ENCODE measurements at places on chromosomes 16 and 17.

DNA sequence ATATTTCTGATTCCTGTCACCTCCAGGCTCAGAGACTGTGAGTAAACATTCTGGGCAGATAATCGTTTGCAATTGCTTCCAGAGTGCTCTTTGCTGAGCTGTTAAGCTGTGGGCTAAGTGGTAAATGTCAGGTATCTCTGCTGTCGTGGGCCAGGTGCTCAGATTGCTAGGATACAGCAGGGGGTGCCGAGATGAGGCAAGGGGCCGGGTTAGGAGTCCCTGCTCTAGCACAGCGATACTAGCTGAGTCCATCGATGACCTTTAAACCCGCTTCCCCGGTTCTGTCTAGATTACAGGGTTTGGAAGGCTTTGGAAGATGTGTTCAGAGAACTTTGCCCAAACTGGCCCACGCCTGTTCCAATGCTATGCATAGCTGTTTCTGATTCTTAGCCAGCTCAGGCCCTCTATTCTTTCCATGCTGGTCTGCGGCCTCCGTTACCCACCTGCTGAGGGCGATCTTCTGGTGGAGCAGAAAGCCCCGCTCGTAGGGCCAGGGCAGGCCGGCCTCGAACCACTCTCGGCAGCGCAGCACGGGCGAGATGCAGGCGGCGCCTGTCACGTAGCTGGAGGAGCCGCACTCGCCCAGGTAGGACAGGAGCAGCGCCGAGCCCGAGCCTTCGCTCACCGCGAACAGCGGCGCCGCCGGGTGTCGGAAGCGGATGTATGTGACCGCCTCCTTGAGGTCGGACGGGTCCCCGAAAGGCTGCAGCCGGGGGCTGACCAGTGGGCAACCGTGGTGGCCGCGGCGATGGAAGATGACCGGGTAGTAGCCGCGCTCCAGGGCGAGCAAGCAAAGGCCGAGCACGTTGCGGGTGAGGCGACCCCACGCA lies 979 bp downstream of the ABHD15 start:
- DNase-seq: no peak

- no peak for DNase-seq
Observed at GRCh38 chr16:23244122-23244521, 58.0 kb upstream of the SCNN1B start.

DNA sequence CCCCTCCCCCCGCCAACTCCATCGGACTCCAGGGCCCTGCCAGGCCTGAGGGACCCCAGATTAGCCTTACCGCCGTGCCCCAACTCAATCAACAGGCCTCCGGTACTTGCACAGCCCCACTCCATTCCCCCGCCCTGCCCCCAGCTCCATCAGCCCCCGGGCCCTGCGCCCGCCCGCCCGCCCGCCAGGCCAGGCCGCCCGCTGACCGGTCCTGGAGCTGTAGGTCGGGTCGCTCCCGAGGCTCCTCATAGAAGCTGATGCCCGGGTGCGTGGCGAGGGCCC lies 308 bp downstream of the GTF3C1 start:
- DNase-seq: peak; percentile 44

- no peak for DNase-seq
Observed at GRCh38 chr16:15778999-15779614, 77.7 kb downstream of the MYH11 start.

- DNase-seq: peak; percentile 90
Observed at GRCh38 chr16:49834531-49835151, 21.3 kb downstream of the ZNF423 start.

DNA sequence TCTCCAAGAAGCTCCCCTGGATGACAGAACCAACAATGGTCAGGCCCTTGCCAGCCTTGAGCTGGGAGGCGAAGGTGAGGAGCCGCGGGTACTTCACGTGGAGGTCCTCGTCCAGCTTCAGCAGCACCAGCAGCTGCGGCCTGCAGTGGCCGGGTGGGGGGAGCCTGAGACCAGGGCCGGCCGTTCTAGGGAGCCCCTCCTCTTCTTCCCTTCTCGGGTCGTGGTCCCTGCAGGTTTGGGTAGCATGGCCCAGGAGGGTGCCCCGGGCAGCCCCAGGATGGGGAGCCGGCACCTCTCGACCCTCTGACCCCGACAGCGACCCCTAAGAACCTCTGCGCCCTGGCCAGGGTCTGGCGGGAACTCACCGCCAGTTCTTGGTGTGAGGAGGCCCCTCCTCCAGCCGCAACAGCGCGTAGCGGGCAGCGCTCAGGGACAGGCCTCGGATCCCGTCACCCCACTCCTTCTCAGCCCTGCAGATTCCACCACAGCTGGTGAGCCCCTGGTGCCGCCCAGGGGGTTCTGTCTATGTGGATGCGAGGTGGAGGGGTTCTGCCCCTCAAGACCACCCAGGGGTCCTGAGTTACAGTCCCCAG lies 3.1 kb upstream of the LCAT start:
- DNase-seq: no peak

GRCh38 chr17:10439816-10440215 lies 18.1 kb upstream of the MYH8 start:
- no peak for DNase-seq

DNA sequence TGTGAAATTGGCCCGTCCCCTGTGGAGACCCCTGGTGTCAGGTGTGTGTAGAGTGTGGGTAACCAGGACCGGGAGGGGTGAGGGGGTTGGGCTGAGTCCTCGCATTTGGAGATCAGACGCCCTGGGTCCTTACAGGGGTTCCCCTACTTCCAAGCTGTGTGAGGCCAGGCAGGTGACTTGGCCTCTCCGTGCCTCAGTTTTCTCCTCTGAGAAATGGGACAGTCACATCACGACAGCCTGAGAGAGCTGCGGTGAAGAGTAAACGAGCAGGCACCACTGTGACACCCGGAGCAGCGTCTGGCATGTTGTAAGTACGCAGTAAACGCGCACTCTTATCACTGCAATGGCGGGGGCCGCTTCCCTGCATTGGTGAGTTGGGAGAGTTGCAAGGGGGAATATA lies 152.5 kb upstream of the CIBAR2 start:
- no peak for DNase-seq

DNA sequence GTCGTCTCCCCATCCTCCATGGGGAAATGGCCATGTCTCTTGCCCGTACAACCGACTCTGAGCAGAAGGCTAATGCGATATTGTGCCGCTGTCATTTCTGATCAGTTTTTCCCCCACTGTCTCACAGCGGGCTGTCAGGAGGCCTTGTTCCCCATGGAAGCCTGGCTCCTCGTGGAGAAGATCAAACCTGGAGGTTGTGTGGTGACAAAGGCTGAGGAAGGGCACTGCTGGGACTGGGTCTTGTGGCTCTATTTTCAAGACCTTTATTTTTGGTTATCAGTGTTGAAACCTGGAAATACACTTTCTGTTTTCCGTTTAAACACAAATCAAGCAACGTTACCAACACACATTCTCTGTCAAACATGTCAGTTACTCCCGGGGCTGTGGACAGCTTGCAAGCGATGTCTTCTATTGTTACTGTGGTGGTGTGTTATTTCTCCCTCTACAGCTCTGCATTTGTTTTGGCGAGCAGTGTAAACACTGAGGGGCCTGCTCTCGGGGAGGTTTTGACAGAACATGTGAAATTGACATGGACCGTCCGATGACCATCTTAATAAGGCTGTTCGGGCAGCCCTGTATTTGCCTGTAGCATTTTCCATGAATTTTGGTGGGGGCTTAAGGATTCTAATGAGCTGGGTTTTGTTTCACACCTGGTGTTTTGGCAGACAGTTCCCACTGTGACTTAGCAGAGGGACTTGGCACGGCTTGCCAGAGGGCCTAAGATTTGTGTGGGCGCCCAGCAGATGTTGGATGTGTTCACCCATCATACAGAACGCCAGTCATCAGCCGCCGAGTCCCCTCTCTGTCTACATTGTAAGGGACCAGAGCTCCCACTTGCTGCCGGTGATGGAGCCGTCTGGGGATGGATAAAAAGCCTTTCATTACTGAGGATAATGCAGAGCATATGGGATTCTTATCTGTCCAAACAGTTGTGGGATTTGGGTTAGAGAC lies 12.5 kb downstream of the RBFOX1 start:
- peak; percentile 90 for DNase-seq

GRCh38 chr17:63709110-63709509 lies 9.2 kb upstream of the LIMD2 start:
- no peak for DNase-seq

DNA sequence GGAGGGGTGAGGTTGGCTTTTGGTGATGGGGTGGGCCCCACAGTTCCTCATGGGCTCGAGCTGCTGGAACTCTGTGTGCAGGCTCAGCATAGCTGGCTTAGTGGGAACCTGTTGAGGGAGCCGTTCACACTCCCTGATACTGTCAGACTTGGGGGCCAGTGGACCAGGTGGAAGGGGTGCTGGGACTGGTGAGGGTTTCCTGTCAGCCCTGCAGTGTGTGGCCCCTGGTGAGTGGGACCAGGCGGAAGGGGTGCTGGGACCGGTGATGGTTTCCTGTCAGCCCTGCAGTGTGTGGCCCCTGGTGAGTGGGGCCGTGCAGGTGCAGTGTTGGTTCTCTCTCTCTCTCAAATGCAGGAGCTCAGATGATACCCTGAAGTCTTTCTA lies 45.1 kb upstream of the ZNF750 start:
- no peak for DNase-seq

GRCh38 chr17:80754846-80755245 lies 210.2 kb downstream of the RPTOR start:
- DNase-seq: no peak

DNA sequence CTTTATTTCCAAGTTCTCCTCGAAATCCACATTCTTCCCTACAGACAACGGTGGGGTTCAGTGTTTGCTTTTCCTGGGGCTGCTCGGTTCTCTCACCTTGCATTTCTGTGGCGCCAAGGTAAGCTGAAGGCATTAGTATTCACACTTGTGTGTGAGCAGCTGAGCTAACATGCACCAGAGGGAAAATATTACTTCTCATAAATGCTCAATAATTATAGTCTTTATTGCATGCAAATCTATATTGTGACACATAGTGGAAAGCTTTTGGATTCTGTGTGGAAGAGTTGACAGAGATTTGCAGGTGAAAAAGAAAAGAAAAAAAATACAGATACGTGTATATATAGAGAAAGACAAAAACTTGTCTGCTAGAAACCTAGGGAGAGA lies 411.8 kb downstream of the MAF start:
- DNase-seq: no peak

DNA sequence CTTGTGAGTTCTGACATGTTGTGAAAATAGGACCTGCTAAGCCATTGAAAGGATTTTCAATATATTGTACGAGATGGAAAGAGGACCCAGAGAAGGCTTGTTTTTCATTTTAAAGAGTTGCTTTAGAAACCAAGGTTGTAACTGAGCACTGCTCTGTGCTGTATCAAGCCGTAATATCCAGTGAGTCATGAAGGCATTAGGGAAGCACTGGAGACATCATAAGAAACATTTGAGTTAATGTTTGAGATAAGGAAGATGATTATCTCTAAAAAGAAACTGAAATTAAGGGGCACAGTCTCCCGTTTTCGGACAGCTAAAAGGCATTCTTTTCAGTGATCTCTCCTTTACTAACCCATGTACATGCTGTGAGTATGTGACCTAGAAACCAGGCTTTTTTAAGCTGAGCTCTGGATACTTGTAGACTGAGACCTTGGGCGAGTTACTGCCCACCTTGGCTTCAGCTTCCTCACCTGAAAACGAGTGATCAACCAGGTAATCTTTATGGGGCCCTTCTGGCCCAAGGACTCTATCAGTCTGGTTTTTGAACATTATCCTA lies 149.2 kb upstream of the TBX2 start:
- no peak for DNase-seq
